ENCODE measurements at places on chromosomes 7 and 10.
A peak's percentile ranks its signal among the peaks of the same experiment; 100 is the strongest.

- no peak for DNase-seq
These were observed 466.0 kb downstream of the KIF20B start for GRCh38 chr10:90167174-90168064.

- DNase-seq, result no peak
These were observed 485.4 kb downstream of the HTR7 start for GRCh38 chr10:90372451-90372850.

- DNase-seq, result peak; percentile 17
These were observed 818 bp upstream of the SUPV3L1 start for GRCh38 chr10:69179089-69179742.

GRCh38 chr7:138000081-138000701 lies 1.7 kb downstream of the CREB3L2 start:
- DNase-seq, result peak; percentile 70

DNA sequence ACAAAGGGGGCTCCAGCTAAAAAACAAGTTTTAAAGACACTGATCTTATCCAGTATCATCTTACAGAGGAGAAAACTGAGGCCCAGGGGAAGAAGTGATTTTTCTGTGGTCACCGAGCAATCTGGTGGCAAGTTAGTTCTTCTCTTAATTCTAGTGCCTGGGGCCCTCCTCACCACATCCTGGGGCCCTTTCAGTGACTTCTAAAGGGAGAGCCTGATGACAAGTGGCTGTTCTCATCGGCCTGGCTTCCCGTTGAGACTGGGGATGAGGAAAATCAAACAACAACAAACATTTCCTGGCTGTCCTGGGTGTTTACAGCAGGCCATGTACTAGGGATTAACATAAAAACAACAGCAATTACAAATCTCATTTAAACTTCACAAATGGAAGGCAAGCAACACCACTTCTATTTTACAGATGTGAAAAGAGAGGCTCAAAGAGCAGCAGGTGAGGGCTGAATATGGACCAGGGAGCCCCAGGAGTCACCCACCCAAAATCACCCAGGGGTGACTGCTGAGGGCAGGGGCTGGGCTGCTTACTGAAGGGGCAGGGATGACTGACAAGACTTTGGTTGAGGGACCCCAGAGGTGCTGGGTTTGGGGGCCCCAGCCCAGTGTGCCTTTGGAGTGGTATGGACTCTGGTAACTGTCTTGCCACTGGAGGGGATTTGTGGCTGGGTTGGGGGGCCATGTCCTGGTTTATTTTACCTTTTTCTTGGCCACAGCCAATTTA lies 24.7 kb upstream of the MTPAP start:
- DNase-seq, result no peak

DNA sequence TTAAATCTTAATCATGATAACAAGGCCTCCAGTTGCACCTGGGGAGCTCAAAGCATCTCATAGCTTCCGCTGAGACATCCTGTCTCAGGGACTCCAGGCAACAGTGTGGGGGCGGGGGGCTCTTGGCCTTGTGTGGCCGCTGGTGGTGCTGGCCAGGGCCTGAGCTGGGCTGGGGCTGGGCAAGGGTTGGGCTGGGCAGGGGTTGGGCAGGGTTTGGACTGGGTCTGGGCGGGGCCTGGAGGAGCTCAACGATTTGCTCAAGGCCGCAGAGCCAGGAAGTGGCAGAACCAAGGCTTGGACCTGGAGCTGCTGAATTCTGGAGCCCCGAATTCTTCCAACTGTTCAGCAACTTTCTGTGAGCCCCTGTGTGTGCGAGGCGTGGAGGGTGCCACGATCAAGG lies 37.9 kb upstream of the PSMG3 start:
- DNase-seq, result no peak

DNA sequence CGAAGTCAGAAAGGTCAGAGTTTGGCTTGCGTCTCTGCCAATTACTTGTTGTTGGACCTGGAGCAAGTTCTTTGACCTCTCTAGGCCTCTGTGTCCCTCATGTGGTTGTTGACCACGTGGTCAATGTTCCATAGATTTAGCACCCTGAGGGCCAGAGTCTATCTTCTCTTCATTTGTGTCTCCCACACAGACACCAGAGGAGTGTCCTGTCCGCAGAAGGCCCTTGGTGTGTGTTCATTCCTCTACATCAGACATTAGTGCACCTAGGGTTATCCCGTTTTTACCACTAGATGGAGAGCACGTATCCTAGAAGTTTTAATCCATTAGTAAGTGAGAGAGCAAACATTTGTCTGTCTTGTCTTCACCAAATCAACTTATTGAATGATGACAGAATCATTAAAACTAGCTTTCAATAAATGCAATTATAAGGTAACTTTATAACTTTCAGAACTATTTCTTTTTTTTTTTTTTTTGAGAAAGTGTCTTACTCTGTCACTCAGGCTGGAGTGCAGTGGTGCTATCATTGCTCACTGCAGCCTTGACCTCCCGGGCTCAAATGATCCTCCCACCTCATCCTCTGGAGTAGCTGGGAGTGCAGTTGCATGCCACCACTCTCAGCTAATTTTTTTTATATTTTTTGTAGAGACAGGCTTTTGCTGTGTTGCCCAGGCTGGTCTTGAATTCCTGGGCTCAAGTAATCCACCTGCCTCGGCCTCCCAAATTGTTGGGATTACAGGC lies 122.5 kb upstream of the ANKRD1 start:
- DNase-seq, result no peak

GRCh38 chr10:2488446-2489005 lies 578.8 kb upstream of the PFKP start:
- no peak for DNase-seq

- DNase-seq, result no peak
These were observed 148.6 kb downstream of the PRKAG2 start for GRCh38 chr7:151728286-151728660.

DNA sequence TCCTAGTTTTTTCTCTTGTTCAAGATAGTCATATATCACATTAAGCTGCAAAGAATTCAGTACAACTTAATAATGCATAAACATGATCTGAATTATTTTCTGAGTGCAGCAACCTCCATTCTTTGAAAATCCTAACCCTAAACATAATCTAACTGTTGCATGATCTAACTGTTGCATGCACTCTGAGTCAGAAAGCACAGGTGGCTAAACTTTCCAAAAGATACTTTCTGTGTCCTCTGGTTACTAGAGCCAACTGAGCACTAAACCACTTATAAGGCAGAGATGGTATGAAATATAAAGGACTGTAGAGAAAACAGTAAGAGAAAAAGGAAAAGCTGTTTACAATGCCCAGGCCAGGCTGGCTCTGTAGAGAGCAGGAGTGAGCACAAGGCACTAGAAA lies 23.0 kb upstream of the FAM133B start:
- DNase-seq, result no peak

DNA sequence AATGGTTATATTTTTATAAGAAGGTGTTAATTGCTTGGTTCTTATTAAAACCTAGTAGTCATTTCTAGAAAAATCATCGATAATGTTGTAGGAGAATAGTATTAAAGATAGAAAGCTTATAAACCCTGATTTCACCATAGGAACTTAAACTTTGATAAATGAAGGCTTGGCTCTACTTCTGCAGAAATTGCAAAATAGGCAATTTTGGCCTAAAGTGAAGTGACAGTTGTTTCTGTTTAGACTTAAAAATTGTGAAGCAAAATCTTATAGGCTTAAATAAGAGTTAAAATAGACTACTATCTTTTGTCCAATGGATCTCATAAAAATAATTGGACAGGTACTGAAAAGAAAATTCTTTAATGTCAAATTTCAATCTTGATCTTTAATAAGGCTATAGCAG lies 321.6 kb upstream of the FZD8 start:
- DNase-seq, result no peak

Data from fibroblast of skin of left biceps (primary cell).